Lower lobe of right lung (tissue), 2 donors: ENCODE measurements at places on chromosomes 5 and 9. TPM values are rescaled to one million over a fixed set of nuclear protein-coding genes. Genes with fewer than 3 reads are reported as not detected.
A peak's percentile ranks its signal among the peaks of the same experiment; 100 is the strongest.

DNA sequence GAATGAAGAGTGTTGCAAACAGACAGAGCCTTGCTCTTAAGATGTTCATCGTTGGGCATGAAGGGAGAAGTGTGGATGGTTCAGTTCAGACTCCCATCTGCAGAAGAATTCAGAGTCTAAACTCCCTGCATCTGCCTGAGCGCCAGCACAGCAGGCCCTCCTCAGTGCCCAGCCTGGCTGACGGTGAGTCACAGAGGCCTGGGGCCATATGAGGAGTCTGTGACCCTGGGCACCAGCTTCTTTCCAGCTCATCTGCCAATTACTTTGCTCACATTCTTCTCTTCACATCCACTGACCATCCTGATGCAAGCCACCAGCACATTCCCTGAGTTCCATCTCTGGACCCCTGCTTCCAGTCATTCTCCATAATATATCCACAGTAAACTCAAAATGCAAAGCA is 401.1 kb upstream of the TRPC7 start:
- no peaks in the 10 kb centered on the region for H3K4me1 ChIP-seq
- no peaks in the 10 kb centered on the region for H3K27me3 ChIP-seq
- no peak overlapping the region for H3K27ac ChIP-seq
- H3K36me3 ChIP-seq: no peaks in the 10 kb centered on the region

GADD45G gene
- 14.4 TPM for total RNA-seq

DNA sequence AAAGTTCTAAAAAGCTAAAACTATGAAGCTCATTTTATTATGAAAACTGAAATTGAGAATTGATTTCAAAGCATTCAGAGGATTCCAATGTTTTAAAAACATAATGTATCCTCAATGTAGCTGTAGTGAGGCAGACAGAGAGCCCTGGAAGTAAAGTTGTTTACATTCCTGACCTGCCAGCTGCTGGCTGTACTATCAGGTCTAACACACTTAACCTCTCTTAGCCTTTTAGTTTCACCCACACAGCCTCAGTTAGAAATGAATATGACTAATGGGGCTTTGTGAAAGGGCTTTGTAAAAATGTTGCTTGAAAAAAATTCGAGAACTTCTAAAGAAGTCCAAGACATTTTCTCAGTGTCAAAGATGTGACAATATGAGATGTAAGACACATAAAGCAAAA is 122.6 kb downstream of the FBXL17 start:
- H3K27ac ChIP-seq: no peak overlapping the region
- no peaks in the 10 kb centered on the region for H3K27me3 ChIP-seq
- no peaks in the 10 kb centered on the region for H3K36me3 ChIP-seq
- H3K4me1 ChIP-seq: peaks cover 22% of the 10 kb centered on the region
- DNase-seq: no peak

DNA sequence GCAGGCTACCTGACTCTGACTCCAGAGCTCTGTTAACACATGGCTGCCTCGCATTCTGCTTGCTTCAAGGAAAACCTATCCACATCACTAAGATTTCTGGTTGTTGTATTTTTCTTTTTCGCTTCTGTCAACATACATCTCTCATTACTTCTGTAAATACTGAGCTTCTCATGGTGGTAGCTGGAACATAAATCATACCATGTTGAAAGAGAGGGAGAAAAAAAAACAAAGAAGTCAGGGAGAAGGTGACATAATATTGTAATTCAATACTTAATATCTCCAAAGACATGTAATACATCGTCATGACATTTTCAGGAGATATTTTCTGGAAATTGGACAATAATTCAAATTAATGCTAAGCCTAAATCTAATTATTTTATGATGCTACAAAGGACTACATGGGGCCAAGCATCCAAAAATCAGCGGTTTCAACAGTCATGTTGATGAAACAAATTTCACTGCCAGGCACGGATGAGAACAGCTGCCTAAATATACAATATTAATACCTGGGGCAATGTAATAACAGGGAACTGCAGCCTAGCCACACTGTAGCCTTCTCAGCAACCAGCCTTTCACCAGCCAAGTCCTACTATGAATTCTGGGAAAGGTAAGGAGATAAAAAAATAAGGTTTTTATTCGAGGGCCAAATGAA is 332.0 kb downstream of the TRIM32 start:
- no peaks in the 10 kb centered on the region for H3K36me3 ChIP-seq
- H3K4me1 ChIP-seq: no peaks in the 10 kb centered on the region
- no peak for DNase-seq
- no peak overlapping the region for H3K27ac ChIP-seq

CD72 gene
- total RNA-seq: 4.5 TPM

DNA sequence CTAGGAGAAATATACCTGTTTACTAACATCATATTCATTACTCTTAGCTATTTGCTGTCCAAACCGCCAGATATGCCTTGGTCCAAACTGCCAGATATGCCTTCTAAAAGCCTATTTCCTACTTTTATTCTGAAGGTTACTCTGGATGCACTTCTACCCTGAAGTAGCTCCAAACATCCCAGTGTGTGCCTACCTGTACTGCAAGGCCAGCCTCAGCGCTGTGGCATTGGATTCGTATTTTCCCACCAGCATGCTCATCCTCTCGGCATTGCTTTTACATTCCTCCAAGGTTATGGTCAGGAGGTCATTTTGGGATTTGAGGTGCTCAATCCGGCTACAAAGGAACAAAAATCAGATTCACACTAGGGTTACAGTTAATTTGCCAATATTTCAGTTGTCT is 94.3 kb downstream of the DCP2 start:
- H3K27ac ChIP-seq: no peak overlapping the region
- H3K36me3 ChIP-seq: peaks cover 19% of the 10 kb centered on the region
- no peaks in the 10 kb centered on the region for H3K27me3 ChIP-seq
- no peak for DNase-seq
- H3K4me3 ChIP-seq: no peak overlapping the region
- no peaks in the 10 kb centered on the region for H3K4me1 ChIP-seq

- H3K36me3 ChIP-seq: peaks cover 15% of the 10 kb centered on the region
- no peaks in the 10 kb centered on the region for H3K27me3 ChIP-seq
- no peak for DNase-seq
- no peak overlapping the region for H3K4me3 ChIP-seq
These were observed 70.6 kb downstream of the SPIN1 start for GRCh38 chr9:88458716-88459465.

- no peaks in the 10 kb centered on the region for H3K27me3 ChIP-seq
- no peak for DNase-seq
- no peak overlapping the region for H3K4me3 ChIP-seq
- no peak overlapping the region for H3K27ac ChIP-seq
- H3K36me3 ChIP-seq: no peaks in the 10 kb centered on the region
These were observed 188.1 kb downstream of the RFX3 start for GRCh38 chr9:3337515-3338225.

DNA sequence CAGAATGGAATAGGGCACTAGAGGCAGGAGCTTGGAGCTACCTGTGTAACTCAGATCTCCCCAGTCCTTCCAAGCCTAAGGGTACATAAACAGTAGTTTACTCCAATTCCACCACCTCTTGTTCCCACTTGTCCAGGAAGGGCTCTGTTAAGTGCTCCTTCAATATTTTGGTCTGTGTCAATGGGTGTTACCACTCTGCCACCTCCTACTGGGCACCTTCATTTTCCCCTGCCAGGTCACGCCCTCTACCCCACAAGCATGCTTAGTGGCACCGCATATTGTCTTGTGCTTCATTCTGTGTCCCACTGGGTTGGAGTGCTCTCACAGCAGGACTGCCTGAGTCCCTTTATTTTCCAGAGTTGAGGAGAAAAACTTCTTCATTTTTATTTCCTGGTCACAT is 459.8 kb downstream of the ARHGEF28 start:
- H3K27ac ChIP-seq: peak overlapping the region; percentile 12
- DNase-seq: peak; percentile 62
- H3K36me3 ChIP-seq: no peaks in the 10 kb centered on the region
- H3K4me3 ChIP-seq: no peak overlapping the region
- H3K27me3 ChIP-seq: no peaks in the 10 kb centered on the region

- peaks cover 14% of the 10 kb centered on the region for H3K4me1 ChIP-seq
- H3K27ac ChIP-seq: peak overlapping the region; percentile 48
- H3K4me3 ChIP-seq: peak overlapping the region; percentile 17
- no peaks in the 10 kb centered on the region for H3K27me3 ChIP-seq
- H3K36me3 ChIP-seq: no peaks in the 10 kb centered on the region
These were observed 583.4 kb downstream of the ACTL7B start for GRCh38 chr9:108272349-108272899.

- H3K27ac ChIP-seq: no peak overlapping the region
- H3K4me1 ChIP-seq: no peaks in the 10 kb centered on the region
- H3K36me3 ChIP-seq: no peaks in the 10 kb centered on the region
- DNase-seq: no peak
- no peak overlapping the region for H3K4me3 ChIP-seq
These were observed 116.4 kb downstream of the BAAT start for GRCh38 chr9:101268426-101268825.

F2RL1 gene
- total RNA-seq: 5.9 TPM

ERAP2 gene
- 32.1 TPM for total RNA-seq

DNA sequence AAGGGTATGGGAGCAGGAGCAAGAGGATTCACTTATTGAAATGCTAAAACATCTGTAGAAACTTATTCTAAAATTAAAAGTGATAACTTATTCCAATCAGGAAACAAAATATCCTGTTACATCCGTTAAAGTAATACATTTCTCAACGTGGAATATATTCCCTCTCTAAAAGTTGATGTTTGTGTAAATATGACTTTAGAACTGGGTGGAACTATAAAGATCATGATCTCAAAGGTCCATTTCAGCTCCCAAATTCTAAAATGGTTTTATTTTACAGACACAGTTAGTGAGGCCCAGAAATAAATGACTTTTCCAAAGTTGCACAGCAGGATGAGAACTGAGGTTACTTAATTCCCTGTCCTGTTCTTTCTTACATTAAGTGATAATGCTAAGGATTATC is 21.1 kb downstream of the ISOC1 start:
- H3K36me3 ChIP-seq: peaks cover 4% of the 10 kb centered on the region
- H3K27ac ChIP-seq: no peak overlapping the region

GRCh38 chr5:136037001-136037705 is 8.4 kb downstream of the TGFBI start:
- peaks cover 5% of the 10 kb centered on the region for H3K36me3 ChIP-seq
- H3K27ac ChIP-seq: peak overlapping the region; percentile 54
- peaks cover 40% of the 10 kb centered on the region for H3K4me1 ChIP-seq
- no peaks in the 10 kb centered on the region for H3K27me3 ChIP-seq
- no peak overlapping the region for H3K4me3 ChIP-seq
- DNase-seq: no peak

GRCh38 chr9:88757406-88758010 is 222.5 kb downstream of the NXNL2 start:
- peaks cover 5% of the 10 kb centered on the region for H3K4me1 ChIP-seq
- no peak overlapping the region for H3K27ac ChIP-seq
- no peak overlapping the region for H3K4me3 ChIP-seq
- DNase-seq: no peak

DNA sequence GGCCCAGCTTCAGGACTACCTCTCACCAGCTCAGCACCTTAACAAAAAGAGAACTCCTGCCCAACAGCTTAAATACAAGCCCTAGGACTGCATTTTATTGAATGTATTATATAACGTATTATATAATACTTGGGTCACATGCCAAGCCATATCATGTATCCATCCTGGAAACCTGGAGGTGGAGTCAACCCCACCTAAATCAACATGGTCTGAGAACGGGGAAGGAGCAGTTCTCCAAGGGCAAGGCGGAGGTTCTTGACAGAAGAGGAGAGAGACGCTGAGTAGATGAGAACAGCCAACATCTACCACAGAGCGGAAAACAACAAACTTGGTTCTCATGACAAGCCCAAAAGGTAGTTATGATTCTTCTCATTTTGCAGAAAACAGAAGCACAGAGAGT is 163.4 kb downstream of the FGF18 start:
- H3K4me1 ChIP-seq: peaks cover 14% of the 10 kb centered on the region
- no peak overlapping the region for H3K4me3 ChIP-seq
- DNase-seq: no peak
- H3K27me3 ChIP-seq: peaks cover 5% of the 10 kb centered on the region
- no peak overlapping the region for H3K27ac ChIP-seq

TXNDC8 gene
- total RNA-seq: not detected

ADGRD2 gene
- not detected for total RNA-seq

DNA sequence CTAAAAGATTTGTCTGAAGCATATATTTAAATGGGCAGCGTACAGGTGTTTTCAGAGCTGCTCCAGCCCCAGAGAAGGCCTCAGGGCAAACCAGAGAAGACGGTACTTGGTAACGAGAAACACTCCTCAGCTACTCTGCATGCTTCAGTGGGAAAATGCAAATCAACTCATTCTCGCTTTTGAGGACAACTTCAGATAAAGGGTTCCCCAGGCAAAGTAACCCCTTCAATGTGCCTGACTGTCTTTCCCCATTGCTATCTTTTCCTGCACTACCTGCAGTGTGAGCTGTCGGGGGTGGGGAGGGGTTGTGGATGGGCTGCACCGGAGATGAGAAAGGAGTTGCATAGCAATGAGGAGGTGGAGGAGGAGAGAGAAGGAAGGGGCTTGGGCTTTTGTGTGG is 339.7 kb upstream of the CLINT1 start:
- H3K27me3 ChIP-seq: no peaks in the 10 kb centered on the region
- H3K27ac ChIP-seq: no peak overlapping the region
- H3K4me3 ChIP-seq: no peak overlapping the region
- no peak for DNase-seq
- no peaks in the 10 kb centered on the region for H3K36me3 ChIP-seq

DNA sequence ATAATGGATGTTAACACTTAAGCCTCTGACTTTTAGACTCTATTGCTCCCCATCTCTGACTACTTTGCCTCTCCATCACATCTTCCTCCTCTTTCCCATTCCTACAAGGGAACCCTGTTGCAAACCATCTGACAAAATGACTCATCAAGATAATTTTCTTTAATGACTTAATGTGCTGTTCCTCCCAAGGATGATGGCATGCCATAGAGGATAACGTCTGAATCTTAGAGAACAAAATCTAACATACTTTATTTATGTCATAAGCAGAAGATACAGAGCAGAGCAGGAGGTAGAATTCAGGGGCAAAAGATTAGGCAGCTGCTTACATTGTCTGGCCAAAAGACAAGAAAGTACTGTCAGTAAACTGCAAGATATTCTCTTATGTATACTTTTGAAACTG is 76.8 kb downstream of the FGF10 start:
- H3K36me3 ChIP-seq: no peaks in the 10 kb centered on the region
- no peak overlapping the region for H3K27ac ChIP-seq
- no peak for DNase-seq

DNA sequence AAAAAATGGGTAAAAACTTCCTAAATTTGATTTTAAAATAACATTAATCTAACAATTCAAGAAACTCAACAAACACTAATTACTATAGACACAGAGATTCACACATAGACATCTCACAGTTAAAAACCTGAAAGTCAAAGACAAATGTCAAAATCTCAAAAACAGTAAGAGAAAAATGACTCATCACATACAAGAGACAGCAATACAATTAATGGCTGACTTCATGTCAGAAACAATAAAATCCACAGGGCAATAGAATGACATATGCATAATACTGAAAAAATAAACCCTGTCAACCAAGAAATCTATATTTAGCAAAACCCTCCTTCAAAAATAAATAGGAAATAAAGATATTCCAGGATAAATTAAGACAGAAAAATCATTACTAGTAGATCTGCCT is 200.4 kb downstream of the CEMIP2 start:
- no peaks in the 10 kb centered on the region for H3K4me1 ChIP-seq
- no peak overlapping the region for H3K27ac ChIP-seq
- no peak overlapping the region for H3K4me3 ChIP-seq
- no peaks in the 10 kb centered on the region for H3K27me3 ChIP-seq
- H3K36me3 ChIP-seq: no peaks in the 10 kb centered on the region

- H3K27me3 ChIP-seq: no peaks in the 10 kb centered on the region
- no peak overlapping the region for H3K4me3 ChIP-seq
- DNase-seq: no peak
- no peaks in the 10 kb centered on the region for H3K4me1 ChIP-seq
- H3K27ac ChIP-seq: no peak overlapping the region
These were observed 9.9 kb upstream of the ARL15 start for GRCh38 chr5:54320256-54320655.

PRR7 gene
- total RNA-seq: 1.7 TPM
